ENCODE measurements at places on chromosomes 3 and 15.

- no peak for DNase-seq
Measured at GRCh38 chr3:98914210-98915080, 12.9 kb upstream of the DCBLD2 start.

GRCh38 chr3:28252001-28252431, 10.6 kb downstream of the CMC1 start:
- no peak for DNase-seq

GRCh38 chr3:145902166-145902565, 258.8 kb downstream of the PLOD2 start:
- DNase-seq, result no peak

- DNase-seq, result no peak
Measured at GRCh38 chr15:60889491-60889890, 339.6 kb downstream of the RORA start.

GRCh38 chr3:8777201-8777977, 8.0 kb upstream of the OXTR start:
- DNase-seq, result no peak

Data from CD4-positive, alpha-beta T cell treated with Interferon gamma for 1 hour (primary cell).